OCI-M1 (cell line): ENCODE measurements at places on chromosomes 7 and 10.
A peak's percentile ranks its signal among the peaks of the same experiment; 100 is the strongest.

GRCh38 chr10:112330162-112330561, 43.8 kb upstream of the ACSL5 start:
- no peak for DNase-seq

DNA sequence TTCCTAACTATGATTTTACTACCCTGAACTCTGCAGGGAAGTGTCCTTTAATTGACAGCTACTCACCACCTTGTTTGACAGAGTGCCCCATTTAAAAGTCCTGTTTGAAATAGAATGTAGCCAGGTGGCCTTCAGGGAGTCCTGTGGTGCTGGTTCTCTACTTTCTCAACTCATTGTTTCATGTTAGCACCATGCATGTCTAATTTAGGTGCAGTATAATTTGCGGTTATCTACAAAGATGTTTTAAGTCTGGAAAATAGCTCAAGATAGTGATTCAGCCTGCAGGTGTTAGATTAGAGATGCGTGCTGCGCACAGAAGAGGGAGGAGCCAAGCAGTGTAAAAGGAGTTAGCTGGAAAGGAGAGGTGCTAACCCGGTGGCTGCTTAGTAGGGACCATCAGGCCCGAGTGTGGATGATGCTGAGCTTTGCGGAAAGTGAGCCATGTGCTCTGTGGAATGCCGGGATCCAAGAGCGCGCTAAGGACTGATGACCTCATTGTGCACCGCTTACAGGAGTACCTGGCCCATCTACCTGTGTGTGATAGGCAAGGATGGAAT, 1.2 kb downstream of the CCM2 start:
- DNase-seq: peak; percentile 35

DNA sequence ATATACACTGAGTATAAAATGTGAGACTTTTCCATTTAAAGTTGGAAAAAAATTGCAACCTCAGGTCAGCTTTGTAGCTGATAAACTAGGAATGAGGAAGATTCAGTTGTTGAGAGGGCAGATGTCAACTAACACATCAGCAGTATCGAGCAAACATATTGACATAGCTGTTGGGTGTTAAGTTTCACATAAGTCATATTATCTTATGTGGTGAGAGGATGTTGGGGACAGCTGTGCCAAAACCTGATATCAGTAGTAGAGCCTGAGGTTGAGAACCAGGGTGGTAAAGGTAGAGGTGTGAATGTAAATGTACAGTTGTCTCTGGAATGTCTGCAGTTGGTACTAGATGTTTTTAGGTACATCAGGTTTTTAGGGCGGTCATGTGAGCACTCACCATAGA, 5.0 kb downstream of the ZRANB1 start:
- peak; percentile 59 for DNase-seq

- no peak for DNase-seq
These were observed 2.6 kb upstream of the DNTT start for GRCh38 chr10:96301616-96302015.

GRCh38 chr10:101217044-101217425, 12.2 kb downstream of the LBX1 start:
- DNase-seq: no peak

DNA sequence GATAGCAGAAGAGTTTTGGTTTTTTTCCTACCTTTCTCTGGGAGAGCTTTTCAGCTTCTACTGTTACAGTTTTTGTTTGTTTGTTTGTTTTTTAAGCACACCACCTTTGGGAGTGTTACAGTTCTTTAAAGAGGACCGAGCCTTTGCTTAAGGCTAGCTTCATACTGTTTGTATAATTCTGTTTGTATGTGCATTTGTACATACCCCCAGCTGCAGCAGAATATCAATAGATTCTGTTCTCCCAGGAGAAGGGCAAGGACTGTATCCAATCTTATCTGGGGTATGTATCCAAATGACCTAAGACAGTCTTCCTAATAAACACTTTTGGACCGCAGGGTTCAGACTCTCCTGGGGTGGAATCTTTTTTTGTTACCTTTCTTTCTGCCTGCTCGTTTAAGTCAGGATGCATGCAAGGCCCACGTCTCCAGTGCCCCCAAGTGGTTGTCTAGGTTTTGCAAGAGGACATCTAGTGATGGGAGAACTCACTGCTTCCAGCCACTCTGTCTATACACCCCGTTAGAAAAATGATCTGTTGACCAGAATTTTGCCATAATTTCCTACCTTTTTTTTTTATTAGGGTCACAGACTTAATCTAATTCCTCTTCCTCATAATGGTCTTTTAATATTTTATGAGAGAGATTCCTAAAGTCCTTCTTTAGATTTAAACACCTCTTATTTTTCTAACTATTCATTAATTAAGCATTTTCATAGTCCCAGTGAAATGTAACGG, 23.9 kb downstream of the NRF1 start:
- peak; percentile 77 for DNase-seq

DNA sequence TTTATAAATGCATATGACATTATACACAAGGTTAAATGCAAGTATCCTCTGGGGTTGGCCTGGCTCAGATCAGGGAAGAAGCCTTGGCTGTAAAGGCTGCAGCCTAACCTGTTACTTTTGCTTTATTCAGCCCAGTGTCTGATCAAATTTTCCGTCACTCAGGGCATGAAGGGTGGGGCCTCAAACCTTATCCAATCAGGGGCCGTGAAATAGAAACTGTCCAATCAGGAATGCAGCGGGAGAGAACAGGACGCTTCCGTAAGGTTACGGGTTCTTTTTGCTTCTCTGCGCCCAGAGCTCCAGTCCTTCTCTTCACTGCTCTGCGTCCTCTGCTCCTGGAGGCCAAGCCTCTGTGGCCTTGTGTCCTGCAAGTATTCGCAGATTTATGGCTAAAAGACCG, at the start of gene ZNF716:
Gene ZNF716, plus strand, starts transcription at position 274 of the 400 bp plus-strand sequence. Its CDS starts 112 bp downstream, at position 386.
- no peak for DNase-seq

DNA sequence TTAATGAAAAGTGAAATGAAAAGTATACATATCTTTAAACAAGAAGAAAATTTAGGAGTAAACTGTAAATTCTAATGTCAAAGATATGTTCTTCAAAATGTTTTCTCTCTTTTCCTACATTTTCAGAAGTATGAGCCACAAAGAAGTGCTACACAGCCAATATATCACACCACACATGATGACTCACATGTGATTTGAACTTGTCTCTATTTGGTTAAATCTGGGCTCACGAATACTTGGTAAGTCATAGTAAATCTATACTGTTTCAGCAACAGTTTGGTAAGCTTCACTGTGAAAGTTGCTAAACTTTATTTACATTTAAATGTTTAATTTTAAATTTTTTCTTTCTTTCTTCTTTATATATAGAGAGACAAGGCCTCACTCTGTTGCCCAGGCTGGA, 380.6 kb upstream of the IGFBP3 start:
- no peak for DNase-seq

DNA sequence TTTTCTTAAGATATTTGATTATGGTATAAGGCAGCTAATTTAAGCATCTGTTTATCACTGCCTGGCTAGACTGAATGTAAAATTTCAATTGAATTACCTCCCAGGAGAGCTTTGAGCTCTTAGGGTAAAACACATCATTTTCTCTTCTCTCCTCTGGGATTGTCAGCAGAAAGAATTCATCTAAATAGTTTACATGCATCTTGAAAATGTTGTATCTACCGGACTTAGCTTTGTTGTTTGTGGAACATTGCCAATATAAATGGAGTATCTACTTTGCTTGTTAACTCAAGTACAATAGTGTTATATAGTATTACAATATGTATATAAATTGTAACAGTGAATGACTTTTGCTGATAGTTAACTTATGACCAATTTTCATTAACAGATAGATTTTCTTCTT, 73.3 kb downstream of the TAF3 start:
- peak; percentile 38 for DNase-seq

- DNase-seq: no peak
These were observed 348.9 kb upstream of the BMPER start for GRCh38 chr7:33556472-33556871.

GRCh38 chr7:156234666-156235494, 405.7 kb upstream of the RNF32 start:
- DNase-seq: no peak

DNA sequence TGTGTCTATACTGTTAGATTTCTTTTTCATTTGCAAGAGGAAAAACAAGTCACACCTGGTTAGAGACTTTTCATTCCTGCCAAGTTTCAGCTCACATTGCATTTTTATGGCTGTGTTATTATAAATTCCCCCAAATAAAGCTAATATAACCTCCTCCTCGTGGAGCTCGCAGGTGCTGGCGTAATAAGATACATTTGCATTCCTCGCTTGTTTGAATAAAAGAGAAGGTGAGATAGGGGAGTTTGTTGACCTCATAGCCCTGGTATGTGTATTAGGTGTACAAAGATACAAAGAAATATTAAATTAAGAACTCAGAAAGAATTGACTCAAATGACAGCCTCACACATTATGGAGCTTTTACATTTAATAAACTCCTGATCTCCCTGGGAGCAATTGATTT, 257.7 kb upstream of the SP8 start:
- DNase-seq: no peak

- DNase-seq: no peak
These were observed 69.8 kb upstream of the DRGX start for GRCh38 chr10:49465736-49466135.
